ENCODE measurements at places on chromosomes 2 and 18.

GRCh38 chr2:86301009-86301408, 36.4 kb downstream of the REEP1 start:
- no peak for DNase-seq

DNA sequence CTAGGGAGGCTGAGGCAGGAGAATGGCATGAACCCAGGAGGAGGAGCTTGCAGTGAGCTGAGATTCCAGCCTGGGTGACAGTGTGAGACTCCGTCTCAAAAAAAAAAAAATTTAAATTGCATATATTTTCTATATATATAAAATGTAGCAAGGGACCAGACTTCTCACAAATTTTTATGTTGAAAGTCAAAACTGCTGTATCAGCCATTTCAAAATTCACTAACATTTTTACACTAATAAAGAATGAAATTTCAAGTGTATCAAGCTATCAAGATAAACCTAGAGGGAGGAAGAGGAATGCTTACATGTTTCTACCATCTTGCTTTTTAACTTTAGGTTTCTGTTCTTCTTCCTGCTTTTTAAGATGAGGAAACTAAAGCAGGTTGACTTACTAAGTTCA, 464.0 kb downstream of the KCNJ3 start:
- no peak for DNase-seq

GRCh38 chr18:50805732-50806131, 14.1 kb downstream of the MRO start:
- no peak for DNase-seq

DNA sequence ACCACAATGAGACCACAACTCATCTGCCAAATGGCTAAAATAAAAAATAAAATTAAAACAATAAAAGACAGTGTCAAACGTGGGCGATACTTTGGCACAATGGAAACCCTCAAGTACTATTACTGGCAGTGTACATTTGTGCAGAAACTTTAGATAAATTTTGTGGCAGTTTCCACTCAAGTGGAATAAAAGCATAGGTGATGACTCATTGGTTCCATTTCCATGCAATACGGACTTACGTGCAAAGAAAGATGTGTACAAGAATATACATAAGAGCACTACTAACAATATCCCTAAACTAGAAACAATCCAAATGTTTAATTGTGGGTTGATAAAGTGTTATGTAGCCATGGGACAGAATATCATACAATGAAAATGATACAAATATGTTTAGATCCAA, 259.0 kb upstream of the HNMT start:
- DNase-seq = no peak

- no peak for DNase-seq
Measured at GRCh38 chr2:1784087-1784486, 39.8 kb upstream of the PXDN start.

DNA sequence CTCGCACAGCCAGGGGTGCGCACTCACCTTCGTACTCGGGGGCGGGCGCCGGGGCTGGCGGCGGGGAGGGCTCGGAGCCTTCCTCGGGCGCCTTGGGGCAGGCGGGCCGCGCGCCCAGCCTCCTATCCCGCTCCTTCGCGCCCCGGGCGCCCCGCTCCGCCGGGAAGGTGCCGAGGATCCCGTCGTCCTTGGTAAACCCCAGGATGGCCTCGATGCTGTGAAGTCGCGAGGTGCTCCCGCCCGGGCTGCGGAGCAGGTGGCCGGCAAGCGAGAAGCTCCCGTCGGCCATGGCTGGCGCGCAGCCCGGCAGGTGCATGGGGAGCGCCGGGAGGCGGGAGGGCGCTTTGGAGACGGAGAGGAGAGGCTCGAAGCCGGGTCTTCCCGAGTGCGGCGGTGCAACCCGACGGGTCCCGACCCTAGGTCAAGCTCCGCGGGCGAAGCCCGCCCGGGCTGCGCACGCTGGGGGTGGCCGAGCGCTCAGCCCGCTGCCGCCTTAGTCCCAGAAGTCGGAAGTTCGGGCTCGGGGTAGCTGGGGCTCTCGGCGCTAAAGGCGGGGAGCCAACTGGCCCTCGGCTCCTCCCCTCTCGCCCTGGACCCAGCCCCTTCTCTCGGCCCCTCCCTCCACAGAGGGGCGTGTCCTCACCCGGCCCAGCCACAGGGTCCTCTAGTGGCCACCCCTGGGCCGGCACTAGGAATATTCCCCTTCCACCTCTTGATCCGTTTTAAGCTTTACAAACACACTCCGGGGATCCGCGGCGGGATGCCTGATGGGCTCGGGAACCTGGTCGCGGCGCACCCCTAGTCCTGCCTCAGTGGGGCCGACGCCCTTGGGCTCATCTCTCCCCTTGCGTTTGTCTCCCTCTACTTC, at the start of gene RAX:
Gene RAX (minus strand): TSS at position 564 of the 868 bp plus-strand sequence. CDS start 248 bp downstream, at position 316.
- no peak for DNase-seq

DNA sequence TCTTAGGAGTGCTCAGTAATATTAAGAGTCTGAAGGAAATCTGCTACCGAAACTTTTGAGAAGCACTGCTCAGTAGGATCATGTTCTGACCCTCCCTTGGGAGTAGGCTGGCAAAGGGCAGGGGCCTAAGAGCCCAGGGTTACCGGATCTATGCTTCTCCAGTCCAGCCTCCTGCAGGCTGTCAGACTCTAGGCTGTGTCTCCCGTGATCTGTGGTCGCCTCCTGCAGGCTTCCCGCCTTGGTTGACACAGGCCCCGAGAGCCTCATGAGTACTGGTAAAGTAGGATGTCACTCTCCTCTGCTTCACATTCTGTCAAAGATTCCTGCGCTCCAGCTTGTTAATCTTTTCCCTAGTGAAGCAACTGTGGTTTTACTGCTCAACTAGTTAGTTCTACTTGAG, 647.8 kb upstream of the RAB6C start:
- no peak for DNase-seq

- no peak for DNase-seq
Measured at GRCh38 chr2:96320728-96321622, 4.1 kb upstream of the ITPRIPL1 start.

All from activated CD4-positive, CD25-positive, alpha-beta regulatory T cell (primary cell).